AG04450 (cell line): ENCODE measurements at places on chromosomes 6 and 20.

- DNase-seq: no peak
These were observed 34.8 kb upstream of the GABRR1 start for GRCh38 chr6:89251976-89252375.

GRCh38 chr20:33851842-33852466 is 40.8 kb downstream of the CHMP4B start:
- no peak for DNase-seq

DNA sequence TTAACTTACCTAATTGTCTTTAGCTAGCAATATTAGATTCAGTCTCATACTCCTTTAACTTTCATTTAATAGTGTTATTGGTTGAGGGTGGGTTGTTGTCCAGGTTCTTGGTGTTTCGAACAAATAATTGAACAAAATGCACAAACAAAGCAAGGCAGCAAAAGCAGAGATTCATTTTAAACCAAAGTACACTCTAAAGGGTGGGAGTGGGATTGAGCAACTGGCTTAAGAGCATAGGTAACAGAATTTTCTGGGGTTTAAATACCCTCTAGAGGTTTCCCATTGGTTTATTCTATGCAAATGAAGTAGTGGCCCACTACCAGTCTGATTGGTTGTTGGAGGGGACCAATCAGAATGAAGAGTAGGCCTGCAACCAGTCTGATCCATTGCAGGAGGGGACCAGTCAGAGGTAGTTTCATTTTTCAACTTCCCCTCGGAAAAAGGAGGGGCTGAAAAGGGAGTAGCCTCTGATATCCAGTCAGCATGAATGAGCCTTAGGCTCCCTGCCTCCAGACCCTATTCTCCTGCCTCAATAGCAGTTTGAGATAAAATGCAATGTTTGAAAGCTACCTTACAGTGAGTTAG is 26.3 kb upstream of the RAB23 start:
- DNase-seq: no peak

DNA sequence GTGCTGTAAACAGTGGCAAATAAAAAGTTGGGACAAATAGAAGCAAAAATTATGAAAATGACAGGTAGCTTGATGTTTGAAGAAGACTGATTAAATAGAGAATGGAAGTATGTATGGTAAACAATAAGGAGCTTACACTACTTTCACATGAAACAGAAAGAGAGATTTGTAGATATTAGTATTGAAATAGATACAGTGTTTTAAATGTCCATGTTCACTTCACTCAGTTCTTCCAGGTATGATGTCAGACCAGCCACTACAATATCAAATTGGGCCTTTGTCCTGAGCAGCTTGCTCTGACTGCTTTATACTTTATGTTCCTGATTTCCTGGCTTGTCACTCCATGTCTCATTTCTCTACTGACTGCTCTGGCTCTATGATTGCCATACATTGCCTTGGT is 107.5 kb downstream of the CENPW start:
- DNase-seq: no peak

DNA sequence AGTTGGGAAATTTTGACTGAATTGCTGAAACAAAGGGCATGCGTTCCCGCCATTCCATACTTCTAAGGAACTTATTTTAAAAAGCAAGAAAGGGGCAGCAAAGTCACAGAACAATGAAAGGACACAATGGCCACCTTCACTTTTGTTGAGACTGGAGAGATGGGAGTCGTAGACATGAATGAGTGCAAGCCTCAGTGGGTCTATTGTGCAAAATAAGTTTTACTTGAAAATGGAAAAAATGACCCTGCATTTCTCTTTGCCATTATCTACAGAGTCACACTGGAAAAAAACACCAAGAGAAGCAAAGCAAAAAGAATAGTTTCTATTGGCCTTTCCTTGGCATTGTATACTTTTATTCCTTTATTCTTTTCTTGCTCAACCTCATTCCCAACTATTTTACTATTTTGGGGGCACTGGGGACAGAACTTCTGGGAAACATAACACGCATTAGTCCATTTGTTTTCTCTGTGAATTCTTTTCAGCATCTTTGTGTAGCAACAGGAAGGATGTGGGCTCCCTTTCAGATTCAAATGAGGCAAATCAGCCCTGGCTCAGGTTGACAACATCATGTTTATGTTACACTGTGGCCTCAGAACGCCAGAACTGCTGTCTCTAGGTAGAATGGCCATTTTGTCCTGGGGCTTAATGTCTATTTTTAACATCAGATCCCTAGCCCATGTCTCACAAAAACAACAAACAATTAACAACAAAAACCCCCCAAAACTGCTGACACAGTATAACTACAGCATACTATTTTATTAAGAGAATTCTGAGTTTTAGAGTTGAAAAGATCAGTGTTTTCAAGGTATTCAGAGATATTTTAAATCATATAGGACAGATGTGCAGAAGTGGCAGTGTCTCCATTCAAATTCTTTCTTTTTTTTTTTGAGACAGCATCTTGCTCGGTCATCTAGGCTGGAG is 122.2 kb downstream of the FYN start:
- DNase-seq: no peak

GRCh38 chr20:21432911-21433310 is 35.6 kb upstream of the NKX2-4 start:
- no peak for DNase-seq

DNA sequence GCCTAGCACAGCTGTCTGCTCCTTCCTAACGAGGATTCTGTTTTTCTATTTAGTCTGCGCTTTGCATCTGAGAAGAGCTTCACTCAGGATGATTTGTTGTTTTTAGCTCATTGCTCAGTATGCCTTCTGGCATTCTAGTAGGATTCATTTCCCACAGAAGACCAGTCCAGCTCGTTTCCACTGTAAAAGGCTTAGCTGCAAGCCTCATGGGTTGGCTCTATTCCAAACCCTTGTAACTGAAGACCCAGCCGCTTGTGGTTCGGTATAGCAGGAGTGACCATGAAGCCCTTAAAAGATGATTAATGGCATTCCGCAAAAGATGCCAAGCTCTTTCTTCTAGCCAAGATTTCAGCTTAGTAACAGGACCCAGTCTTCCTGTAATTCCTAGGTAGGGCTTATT is 7.2 kb downstream of the ADGRF1 start:
- peak; percentile 15 for DNase-seq
